SK-N-DZ (cell line): ENCODE measurements at places on chromosomes 3 and 15.

DNA sequence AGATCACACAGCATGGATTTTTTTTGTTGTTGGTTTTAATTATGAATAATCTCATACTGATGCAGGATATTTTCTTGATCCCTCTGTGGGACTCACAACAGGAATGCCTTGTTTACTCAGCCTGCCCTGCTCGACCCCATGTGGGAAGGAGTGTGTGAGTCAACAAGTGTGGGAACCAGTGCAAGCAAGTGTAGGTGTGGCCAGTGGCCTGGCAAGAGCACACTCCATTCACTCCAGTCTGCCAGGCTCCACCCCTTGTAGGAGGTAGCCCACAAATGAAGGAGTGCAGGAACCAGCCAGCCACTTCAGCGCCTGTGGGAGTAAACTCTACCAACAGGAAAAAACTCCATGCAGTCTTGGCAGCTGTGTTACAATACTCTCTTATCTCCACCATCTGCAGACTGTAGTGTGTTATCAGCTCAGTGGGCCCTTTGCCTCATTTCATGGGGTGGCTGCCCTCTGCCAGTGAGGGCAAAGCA, 393.6 kb downstream of the OTOL1 start:
- peak; percentile 8 for DNase-seq

- no peak for DNase-seq
Measured at GRCh38 chr3:159150180-159150579, 348.3 kb downstream of the MFSD1 start.

DNA sequence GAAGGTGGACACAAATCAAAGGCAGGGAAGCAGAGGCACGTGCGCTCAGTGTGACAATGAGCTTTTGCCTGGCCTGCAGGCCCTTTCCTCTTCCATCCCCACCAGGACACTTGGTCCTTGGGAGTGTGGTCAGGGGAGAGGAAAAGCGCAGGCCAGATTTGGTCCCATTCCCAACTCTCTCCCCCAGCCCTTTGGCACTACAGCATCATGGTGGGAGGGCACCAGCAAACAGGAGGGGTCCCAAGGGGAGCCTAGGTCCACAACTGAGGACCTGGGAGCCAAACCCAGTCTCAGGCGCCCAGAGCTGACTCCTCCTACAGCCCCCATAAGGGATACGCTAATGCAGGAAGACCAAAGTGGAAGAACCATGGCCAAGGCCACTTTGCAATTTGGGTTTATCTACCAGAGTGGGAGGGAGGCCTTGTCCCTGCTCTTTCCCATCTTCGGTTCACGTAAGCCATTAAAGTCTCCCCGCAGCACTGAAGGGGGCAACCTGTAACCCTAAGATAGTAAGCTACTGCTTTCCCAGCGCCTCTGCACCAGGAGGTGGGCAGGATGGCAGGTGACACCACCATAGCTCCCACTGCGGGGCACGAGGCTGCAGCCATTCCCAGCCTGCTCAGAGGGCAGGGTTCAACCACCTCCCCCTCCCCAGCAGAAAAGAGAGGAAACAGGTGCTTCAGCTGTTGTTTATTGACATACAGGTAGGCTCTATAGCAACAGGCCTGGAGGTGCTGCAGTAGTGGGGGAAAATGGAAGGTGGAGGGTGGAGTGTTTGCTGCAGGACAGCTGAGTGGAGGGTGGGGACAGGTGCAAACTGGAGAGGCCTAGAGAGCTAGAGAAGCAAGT, 993 bp upstream of the GRAMD2A start:
- no peak for DNase-seq

DNA sequence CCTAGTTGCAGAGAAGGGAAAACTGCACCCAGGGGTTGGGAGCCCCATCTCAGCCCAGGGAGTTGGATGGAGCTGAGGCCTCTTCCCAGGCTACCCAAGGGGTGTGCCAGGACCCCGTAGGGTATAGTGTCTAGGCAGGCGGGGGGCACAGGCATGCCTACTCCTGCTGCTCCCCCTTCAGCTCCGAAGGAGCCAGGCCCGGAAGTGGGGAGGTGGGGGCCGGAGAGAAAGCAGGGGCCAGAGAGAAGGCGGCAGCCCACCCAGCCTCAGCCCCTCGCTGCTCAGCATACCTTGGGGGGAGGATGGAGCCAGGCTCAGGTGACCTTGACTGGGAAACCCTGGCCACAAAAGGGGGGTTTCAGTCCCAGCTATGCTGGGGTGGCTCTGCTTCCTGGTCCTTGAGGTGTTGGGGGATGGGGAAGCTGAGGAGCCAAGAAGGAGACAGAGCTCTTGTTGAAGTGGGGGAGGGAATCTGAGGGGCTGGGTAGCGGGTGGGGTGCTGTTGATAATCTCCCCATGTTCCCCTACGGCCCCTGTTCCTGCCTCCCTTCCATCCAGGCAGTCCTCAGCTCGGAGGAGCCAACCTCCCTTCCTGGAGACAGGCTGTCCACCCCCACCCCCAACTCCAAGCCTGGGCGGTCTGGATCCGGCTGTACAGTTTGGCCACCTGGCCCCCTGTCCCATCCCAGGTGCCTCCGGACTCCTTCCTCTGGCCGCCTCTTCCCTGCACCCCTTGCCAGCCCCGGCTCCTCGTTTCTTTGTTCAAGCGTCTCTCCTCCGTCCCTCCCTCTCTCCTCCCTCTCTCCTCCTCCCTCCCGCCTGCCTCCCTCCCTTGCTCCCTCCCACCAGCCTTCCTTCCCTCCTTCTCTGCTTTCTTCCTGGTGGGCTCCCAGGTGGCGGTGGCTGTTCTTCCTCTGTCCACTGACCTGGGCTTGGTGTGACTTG, 1.7 kb downstream of the SEMA3F start:
- peak; percentile 23 for DNase-seq

DNA sequence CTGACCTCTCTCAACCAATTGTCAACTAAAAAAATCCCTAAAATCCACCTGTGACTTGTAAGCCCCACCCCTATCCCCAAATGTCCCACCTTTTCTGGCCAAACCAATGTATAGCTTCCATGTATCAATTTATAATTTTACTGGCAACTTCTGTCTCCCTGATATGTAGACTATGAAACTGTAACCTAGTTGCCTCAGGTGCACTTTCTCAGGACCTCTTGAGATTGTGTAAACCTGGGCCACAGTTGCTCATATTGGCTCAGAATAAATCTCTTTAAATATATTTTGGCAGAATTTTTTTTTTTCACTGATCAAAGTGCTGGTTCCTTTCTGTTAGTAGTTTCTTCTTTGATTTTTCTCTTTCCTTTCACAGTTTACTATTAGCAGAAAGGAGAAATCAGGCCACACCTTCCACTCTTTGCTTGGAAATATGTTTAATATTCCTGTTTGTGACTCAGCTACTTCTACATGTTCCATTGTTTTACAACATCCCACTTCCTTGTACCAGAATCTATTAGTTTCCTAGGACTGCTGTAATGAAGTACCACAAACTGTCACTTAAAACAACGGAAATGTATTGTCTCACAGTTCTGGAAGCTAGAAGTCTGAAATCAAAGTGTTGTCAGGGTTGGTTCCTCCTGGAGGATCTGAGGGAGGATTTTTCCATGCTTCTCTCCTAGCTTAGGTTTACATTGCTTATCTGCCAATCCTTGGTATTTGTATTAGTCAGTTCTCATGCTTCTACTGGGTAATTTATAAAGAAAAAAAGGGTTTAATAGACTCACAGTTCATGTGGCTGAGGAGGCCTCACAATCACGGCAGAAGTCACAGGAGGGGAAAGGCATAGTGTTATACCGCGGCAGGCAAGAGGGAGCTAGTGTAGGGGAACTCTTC, 801.2 kb upstream of the ARPP21 start:
- DNase-seq = no peak

GRCh38 chr3:55611121-55611520, 124.0 kb upstream of the WNT5A start:
- no peak for DNase-seq

GRCh38 chr3:180280555-180280954, 243.8 kb upstream of the PEX5L start:
- DNase-seq = no peak

- DNase-seq = no peak
Measured at GRCh38 chr15:88375234-88375927, 91.8 kb downstream of the MRPL46 start.

DNA sequence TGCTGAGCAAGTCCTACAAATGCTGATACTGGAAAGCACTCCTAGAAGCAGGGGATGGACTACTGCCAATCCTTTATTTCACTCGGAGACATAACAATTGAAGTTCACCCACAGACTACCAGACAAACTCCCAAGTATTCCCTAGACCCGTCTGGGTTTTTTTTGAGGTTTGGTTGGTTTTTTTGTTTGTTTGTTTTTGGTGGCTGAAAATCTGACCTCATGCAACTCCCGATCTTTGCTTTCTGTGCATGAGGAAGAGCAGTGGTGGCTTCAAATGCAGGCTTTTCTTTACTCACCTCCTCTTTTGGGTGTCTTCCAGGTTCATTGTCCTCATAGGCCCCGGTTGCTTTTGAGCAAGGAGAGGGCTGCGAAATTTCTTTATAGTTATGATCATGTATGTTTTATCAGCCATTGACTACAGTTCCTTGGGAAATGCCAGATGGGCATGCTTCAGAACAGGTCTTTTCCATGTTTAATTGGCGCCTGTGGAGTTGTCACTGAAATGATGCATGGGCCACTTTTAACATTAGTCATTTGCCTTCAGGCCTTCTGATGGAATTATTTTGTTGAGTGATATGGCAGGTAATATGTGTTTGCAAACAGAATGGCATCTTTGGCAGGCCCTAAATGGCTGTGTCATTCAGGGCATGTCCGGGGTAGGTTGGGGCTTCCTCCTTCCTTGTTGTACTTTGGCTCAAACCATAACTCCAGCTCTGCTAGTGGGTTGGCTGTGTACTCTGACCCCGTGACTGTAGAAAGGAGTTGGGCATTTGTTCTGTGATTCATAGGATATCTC, 81.3 kb upstream of the ZBED2 start:
- no peak for DNase-seq

DNA sequence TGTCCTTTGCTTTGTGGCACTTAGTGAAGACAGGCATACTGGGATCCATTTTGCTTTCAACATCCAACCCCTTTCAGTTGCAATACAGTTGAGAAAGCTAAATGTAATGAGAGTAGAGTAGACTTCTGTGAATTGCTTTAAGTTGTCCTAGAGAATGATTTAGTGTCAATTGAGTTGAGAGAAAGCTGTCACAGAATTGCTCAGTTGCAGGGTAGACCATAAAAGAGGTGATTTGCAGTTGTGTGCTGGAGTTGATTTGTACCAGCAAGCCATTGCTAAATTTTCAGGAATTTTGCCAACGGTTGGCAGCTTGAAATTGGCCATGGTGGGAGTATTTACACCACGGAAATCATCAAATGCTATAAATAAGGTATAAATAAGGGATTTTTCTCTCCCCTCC, 2.2 kb downstream of the ABHD5 start:
- no peak for DNase-seq

DNA sequence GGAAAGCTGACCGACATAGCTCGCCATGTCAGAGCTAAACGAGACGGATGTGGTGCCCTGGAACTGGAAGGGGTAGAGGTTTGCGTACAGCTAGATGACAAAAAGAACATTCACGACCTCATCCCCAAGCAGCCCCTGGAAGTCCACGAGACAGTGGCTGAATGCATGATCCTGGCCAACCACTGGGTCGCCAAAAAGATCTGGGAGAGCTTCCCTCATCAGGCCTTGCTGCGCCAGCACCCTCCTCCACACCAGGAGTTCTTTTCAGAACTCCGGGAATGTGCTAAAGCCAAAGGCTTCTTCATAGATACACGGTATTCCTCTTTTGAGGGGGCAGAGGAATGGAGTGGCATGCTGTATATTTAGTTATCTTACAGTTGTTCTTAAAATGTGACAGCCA, 30.4 kb downstream of the TIPIN start:
- no peak for DNase-seq

GRCh38 chr15:69679623-69680228, 227.1 kb downstream of the RPLP1 start:
- no peak for DNase-seq

DNA sequence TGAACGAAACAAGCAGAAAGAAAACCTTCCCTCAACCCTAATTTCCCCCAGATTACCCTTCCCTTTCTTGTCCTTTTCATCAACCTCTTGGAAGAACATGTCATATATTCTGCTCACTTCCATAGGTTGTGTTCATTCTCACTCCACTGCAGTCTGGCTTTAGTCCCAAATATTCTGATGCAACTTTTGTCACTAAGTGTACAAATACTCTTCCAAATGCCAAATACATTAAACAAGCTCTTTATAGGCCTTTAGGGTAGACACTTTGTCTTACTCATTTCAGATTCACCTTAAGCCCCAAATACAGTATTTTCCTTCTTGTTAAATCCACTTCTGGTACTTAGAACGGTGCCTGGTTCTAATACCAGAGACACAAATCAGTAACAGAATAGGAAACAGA, 406.5 kb upstream of the CDIN1 start:
- DNase-seq = no peak
